ENCODE measurements at places on chromosomes 5 and 9. TPM values are rescaled to one million over a fixed set of nuclear protein-coding genes. Genes with fewer than 3 reads are reported as not detected.

TMEM174 gene
- not detected for total RNA-seq

KCNMB1 gene
- total RNA-seq, result 1.4 TPM

GLDC gene
- 18.4 TPM for total RNA-seq

DOCK2 gene
- total RNA-seq, result 7.8 TPM

SLCO6A1 gene
- not detected for total RNA-seq
